ENCODE measurements at places on chromosomes 6 and 20. TPM values are rescaled to one million over a fixed set of nuclear protein-coding genes. Genes with fewer than 3 reads are reported as not detected.

Gene SNAP91
- total RNA-seq = not detected

Gene SGK1
- total RNA-seq = 86.8 TPM

Gene CTCFL
- total RNA-seq = not detected

Gene KHDRBS2
- total RNA-seq = not detected

Gene STMND1
- not detected for total RNA-seq

Gene SLA2
- total RNA-seq = not detected

Gene HMGCLL1
- total RNA-seq = 0.65 TPM

Gene XKR7
- total RNA-seq = not detected

Gene CST7
- total RNA-seq = not detected

Gene DUSP15
- total RNA-seq = not detected

Gene SCAF8
- 15.7 TPM for total RNA-seq

Gene SNRPB2
- total RNA-seq = 73.8 TPM

Gene ME1
- 24.3 TPM for total RNA-seq

Gene PKHD1
- not detected for total RNA-seq

Gene PIGU
- 17.1 TPM for total RNA-seq

Gene MOG
- total RNA-seq = not detected

Gene SIRPB2
- 0.15 TPM for total RNA-seq

Gene GSTA2
- total RNA-seq = not detected

Gene DSP
- total RNA-seq = 168 TPM

Measured in hair follicular keratinocyte (primary cell).